Hematopoietic multipotent progenitor cell (in vitro differentiated cells): ENCODE measurements at places on chromosomes 7 and 10. TPM values are rescaled to one million over a fixed set of nuclear protein-coding genes. Genes with fewer than 3 reads are reported as not detected.

AKR1C8 gene
- total RNA-seq = under 0.01 TPM

ARHGAP12 gene
- 4.6 TPM for total RNA-seq

GIMAP1 gene
- 15.9 TPM for total RNA-seq

CCDC186 gene
- total RNA-seq = 5.9 TPM

FAM13C gene
- total RNA-seq = not detected

SCRN1 gene
- total RNA-seq = 36.4 TPM

HOXA10 gene
- total RNA-seq = 19.4 TPM

TMEM273 gene
- total RNA-seq = 1.6 TPM
